ENCODE measurements at places on chromosomes 3 and 15.
A peak's percentile ranks its signal among the peaks of the same experiment; 100 is the strongest.

DNA sequence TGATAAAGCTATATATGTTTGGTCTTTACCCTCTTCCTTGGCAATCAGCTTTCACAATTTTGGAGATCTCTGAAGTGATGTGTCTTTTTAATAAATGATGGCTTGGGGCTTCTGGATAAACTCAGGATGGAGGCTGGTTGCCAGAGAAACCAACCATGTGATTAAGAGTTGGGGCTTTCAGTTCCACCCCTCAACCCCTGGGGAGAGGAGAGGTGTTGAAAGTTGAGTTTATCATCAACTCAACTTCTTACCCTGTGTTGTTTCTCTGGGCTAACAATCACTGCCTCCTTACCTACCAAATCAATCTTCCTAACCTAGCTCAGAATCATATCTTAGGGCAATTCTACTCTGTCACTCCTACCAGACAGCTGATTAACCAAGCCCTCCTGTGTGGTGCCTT, 735.8 kb downstream of the ZPLD1 start:
- no peak for DNase-seq

GRCh38 chr15:58070801-58071418, 5.4 kb upstream of the ALDH1A2 start:
- no peak for DNase-seq

DNA sequence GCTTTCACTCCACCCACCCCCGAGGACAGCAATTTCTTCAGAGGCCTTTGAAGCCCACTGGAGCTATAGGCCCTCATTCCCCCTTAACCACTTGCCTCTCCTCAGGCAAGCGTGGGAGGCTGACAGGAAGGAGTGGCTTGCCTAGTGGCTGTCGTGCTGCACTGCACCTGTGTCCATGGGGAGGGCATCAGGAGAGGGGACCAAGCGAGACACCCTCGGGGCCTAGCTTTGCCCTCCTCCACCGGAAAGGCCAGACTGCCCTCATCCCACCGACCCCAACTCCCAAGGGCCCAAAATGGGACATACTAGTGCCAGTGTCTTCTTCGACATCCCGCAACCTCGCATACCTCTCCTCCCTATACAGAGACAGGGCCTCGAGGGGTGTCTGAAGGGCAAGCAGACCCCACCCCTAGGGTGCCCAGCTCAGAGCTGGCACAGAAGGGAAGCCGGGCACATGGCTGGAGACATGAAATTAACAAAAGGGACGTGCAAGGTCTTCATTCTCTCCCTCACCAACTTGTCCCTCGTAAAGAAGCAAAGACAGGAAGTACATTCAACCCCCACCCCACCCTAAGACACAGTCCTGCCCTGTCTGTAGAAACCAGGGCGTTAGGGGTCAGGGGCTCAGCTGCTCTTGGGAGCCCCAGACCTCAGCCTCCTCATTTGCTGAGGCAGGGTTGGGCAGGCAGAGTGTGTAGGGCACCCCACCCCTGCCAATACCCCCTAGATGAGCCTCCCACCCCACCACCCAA, 24.3 kb downstream of the VIPR1 start:
- peak; percentile 34 for DNase-seq

DNA sequence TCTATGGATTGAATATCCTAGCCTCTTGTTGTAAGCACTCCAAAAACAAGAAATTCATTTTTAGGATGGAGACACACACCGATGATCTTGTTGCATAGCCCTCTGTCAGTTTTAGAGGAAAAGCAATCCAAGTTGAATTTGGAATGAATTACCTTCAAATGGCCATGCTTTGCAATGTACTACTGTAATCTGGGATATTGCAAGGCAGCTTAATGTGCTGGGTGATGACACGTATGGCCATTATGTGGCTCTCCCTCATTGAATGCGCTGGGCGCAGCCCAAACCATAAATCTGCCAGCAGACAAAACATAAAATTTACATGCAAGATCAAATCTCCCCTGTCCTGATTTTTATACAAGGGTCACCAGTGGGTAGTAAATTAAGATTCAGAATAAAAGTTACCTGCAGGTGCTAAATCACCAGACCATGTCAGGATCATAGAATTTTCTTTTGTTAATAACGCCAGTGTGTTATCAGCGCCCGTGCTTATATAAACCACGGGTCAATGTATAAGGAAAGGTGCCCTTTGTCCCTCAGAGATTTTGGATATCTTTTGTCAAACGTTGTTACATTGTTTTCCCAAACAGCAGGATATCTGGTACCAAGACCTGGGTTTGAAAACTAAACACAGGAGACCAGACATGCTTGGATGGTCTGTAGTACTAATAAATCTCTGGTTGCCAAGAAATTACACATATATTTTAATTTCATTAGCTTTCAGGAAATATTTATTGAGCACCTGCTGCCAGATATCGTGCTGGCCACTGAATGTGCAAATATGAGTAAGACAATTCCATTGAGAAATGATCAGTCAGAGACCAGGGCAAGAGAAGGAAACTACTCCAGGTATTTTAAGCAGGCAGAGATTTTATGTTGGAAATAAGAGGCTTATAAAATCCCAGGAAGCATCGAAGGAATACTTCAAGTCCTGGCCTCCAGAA, 237.1 kb downstream of the EBLN2 start:
- no peak for DNase-seq

DNA sequence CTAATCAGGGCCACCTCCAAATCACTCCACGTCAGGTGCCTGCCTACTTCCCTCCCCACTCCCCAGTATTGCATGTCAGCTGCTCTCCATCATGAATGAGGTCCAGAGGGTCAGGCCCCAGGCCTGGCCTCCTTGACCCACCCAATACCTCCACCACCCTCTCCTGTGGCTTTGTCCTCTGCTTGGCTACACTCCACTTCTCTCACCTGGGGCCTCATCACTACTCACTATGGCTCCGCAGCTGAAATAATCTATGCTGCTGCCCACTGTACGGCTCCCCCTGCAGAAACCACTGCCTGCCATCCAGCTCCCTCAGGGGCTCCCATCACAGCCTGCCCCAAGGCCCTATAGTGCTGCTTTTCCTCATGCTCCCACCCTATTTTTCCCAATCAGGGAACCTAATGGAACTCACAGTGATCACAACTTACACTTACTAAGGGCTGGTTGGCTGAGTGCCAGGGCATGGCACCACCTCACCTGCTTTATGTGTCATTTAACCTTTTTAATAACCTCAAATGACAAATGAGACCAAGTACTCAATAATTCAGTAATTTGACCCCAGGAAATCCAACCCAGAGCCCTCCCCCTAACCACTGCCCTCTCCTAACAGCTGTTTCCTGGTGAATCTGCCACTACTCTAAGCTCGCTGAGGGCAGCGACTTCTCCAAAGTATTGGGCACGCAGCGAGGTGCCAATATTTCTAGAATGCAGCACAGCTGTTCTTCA, 2.3 kb downstream of the GORASP1 start:
- no peak for DNase-seq

GRCh38 chr15:42498212-42499068, 3.0 kb downstream of the SNAP23 start:
- no peak for DNase-seq

GRCh38 chr3:179308001-179308400, 14.8 kb upstream of the ZNF639 start:
- DNase-seq, result no peak

- DNase-seq, result no peak
Measured at GRCh38 chr3:157151151-157151550, 8.8 kb downstream of the CCNL1 start.

- DNase-seq, result no peak
Measured at GRCh38 chr15:83854950-83855707, 201.2 kb downstream of the ADAMTSL3 start.
